ENCODE measurements at places on chromosomes 1 and 21. TPM values are rescaled to one million over a fixed set of nuclear protein-coding genes. Genes with fewer than 3 reads are reported as not detected.

GRCh38 chr1:38826262-38826661 lies 33.3 kb downstream of the RRAGC start:
- no peak for DNase-seq

GRCh38 chr21:27648560-27648959 lies 681.7 kb upstream of the ADAMTS5 start:
- DNase-seq: no peak

Gene CYP4B1
- 15.6 TPM for total RNA-seq

GRCh38 chr1:18107369-18108298 lies at the start of gene IGSF21:
IGSF21 (plus strand) TSS chr1:18107798; CDS start chr1:18108129, 331 bp downstream.
- no peak for DNase-seq
